ENCODE measurements at places on chromosomes 4 and X.

GRCh38 chr4:73662709-73663546 is 42.7 kb upstream of the RASSF6 start:
- DNase-seq = no peak

DNA sequence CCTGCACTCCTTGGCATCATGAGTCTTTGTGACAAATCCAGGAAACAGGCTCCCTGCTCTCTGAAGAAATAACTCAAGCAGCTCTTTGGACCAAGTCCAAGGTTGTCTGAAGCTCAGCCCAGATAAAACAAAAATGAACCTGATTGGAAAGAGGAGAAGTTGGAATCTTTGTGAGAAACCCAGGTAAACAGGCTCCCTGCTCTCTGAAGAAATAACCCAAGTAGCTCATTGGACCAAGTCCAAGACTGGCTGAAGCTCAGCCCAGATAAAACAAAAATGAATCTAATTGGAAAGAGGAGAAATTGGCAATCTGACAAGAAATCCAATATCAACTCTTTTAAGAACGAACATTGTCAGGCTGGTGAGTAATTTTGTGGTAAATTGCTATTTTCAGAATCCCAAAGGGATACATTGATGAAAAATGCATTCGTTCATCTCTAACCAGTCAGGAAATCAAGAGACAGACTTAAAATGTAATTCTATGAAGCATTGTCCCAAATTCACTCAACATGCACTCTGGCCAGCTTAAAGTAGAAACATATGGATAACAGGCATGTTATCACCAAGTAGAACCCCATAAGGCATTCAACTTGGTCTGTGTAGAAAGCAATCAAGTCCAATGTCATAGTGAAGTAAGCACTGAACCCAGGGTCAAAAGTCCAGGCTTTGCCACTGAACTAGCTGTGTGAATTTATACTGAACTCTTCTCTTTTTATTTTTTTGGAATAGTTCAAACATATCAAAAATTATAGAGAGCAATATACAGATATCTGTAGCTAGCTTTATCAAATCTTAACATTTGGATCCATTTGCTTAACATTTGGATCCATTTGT is 16.8 kb upstream of the NFXL1 start:
- DNase-seq = no peak

DNA sequence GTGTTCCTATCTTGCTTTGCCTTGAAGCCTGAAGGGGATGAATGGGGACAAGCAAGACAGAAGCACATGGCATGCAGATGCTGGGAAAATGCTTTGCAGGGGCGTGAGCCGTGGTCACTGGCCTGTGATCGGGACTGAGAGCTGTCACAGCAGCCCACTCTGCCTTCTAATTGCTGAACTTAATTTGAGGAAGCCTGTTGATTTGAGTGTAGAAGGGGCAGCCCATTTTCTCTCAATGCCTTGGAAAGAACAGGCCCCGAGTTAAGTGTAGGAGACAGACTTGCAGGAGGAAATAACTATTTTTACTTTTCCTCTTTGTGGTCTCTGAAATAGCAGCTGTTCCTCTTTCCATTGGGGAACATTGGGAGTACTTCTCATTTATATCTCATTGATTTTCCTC is 26.1 kb upstream of the TBC1D1 start:
- DNase-seq = no peak

DNA sequence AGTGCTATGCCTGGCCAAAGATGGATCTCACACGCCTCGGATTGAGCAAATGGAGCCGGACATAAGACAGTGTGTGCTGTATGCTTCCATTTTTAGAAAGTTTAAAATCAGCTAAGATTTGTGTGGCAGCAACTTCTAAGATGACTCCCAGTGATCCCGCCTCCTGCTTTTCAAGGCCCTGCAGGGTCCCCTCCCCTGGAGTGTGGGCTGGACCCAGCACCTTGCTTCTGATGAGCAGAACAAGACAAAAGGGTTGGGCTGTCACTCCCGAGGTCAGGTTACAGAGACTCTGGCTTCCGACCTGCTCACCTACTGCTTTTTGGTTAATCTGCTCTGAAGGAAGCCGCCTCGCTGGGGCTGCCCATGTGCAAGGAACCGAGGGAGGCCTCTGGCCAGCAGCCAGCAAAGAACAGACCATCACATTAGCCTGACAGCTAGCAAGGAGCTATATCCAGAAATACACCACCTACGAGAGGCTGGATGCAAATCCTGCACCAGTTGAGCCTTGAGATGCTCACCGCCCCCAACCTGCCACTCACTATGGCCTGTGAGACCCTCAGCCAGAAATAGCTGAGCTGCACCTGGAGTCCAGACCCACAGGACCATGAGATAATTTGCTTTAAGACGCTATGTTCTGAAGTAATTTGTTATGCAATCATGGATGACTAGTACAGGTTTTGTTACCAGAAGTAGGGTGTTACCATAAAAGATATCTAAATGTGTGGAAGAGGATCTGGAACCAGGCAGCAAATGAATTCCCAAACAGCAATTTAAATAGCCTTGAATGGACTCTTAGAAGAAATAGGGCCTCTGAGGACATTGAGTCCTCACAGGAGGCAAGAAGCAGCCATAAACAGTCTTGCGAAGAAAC is 47.6 kb downstream of the CRMP1 start:
- no peak for DNase-seq

- DNase-seq = no peak
Observed at GRCh38 chr4:16217300-16218051, 8.8 kb downstream of the TAPT1 start.

DNA sequence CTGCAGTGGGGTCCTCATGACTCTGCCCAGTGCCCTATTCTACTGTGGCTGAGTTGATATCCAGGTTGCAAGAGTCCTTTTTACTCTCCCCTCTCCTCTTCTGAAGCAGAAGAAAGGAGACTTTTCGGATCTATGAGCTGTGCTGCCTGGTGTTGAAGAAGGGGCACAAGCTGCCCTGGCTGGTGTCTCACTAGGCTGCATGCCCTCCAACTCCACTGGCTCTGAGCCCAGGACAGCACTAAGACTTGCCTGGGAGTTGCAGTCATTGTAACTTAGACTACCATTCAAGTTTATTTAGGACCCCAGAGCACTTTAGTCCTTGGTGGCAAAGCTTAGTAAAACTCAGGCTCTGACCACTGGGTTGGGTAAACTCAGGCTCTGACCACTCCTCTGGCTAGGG is 89.4 kb downstream of the GABRB1 start:
- no peak for DNase-seq

GRCh38 chr4:69060651-69061308 is 35.5 kb upstream of the UGT2B7 start:
- no peak for DNase-seq

DNA sequence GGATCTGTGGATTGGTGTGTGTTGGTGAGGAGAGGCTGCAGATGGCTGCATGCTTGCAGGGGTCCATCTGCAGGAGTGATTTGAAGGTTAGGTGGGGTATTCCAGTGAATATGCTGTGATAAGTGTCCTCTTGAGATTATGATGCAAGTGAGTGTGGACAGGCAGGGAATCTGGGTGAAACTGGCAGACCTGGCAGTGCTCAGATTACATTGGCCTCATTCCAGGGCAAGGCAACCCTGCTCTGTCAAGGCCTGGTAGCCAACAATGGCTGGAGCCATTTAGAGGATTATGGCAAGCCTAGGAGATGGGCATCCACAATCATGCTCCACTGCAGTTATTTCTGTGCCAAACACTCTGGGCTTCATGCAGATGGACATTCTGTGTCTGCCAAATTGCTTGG is 113.9 kb downstream of the RTL3 start:
- DNase-seq = no peak

GRCh38 chr4:25919676-25920075 is 5.7 kb downstream of the SMIM20 start:
- no peak for DNase-seq

- DNase-seq = no peak
Observed at GRCh38 chr4:183147196-183147595, 48.1 kb downstream of the WWC2 start.
